ENCODE measurements at places on chromosomes 4 and X. TPM values are rescaled to one million over a fixed set of nuclear protein-coding genes. Genes with fewer than 3 reads are reported as not detected.

GRCh38 chrX:101357166-101357795, 8.7 kb upstream of the TIMM8A start:
- DNase-seq = no peak

The GPRASP2 gene
- total RNA-seq = 3.5 TPM

DNA sequence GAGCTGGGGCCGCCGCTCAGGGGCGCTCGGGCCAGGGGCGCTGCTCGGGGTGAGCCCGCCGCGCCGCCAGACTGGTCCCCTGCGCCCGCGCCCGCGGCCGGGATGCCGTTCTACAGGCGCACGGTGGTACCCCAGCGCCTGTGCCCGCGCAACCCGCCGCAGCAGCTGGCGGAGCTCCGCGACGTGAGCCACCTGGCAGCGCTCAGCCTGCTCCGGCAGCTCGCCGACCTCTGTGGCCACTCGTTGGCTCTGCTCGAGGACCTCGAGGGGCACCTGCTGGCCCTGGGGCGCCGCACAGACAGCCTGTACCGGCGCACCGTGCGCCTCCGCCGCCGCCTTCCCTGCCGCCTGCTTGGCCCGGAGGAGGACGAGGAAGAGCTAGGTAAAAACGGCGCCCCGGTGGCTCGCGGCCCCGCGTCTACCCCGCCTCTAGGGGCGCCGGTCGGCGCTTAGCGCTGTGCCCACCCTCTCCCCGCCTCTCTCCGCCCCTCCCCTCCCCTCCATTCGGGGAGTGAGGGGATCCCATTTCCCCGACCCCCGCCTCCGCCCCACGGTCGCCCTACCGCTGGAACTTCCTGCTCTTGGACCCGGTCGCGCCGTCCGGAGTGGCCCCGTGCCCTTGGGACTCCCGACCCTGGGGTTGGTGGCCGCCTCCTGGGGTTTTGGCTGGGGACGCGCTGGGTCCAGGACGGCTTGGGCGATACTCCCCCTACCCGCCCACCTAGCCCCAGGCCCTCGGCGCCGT, 513 bp downstream of the NHSL2 start:
- DNase-seq = no peak

GRCh38 chr4:80073473-80074008, 512 bp upstream of the ANTXR2 start:
- DNase-seq = no peak

DNA sequence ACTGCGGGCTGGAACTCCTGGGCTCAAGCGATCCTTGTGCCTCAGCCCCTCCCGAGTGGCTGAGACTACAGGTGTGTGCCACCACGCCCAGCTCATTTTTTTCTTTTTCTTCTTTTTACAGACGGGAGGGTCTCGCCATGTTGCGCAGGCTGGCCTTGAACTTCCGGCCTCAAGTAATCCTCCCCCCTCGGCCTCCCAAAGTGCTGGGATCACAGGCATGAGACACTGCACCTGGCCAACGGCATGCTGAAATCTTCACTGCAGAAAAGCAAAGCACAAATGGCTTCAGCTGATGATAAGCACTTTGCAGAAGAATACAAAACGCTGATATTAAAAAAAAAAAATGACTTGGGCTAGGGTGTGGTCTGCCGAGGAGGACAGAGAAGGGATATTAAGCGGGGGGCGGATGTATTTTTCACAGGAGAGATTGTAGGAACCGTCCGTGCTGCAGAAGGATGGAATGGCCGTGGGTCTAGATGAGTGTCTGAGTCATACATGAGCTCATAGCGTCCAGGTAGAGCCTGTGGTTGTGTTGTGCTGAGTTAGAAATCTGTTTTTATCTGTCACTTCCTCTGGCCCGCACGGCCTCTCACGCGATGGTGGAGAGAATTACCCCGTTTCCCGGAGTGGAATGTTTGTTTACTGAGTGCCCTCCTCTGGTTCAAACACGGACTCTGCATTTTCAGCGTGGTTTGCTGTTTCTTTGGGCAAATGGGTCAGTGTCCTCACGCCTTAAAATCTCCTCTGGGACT, 8.5 kb upstream of the AKAP17A start:
- DNase-seq = no peak

The BEND4 gene
- total RNA-seq = 0.16 TPM

Measured in omental fat pad (tissue), 4 donors.